ENCODE measurements at places on chromosomes 2 and 18.
A peak's percentile ranks its signal among the peaks of the same experiment; 100 is the strongest.

GRCh38 chr2:199409759-199410529 is 47.8 kb downstream of the SATB2 start:
- no peak overlapping the region for H3K4me3 ChIP-seq
- H3K4me1 ChIP-seq = no peaks in the 10 kb centered on the region
- H3K36me3 ChIP-seq = no peaks in the 10 kb centered on the region

DNA sequence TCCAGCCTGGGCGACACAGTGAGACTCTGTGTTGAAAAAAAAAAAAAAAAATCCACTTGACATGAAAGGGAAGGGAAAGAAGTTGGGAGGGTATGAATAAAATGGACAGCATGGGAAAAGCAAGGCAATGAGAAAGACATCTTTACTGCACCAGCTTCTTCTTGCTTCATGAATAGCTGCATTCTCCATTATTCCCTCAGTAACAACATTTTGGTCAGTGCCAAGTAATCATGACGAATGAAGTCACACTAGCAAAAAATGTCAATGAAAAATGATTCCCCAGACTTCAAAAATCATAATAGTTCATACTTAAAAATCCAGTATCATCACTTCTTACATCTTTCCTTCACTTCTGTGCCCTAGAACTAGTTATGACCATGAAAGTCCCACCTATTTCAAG is 30.4 kb downstream of the ADAM17 start:
- no peak overlapping the region for H3K4me3 ChIP-seq
- DNase-seq = no peak
- peak overlapping the region; percentile 46 for H3K27ac ChIP-seq
- peaks cover 7% of the 10 kb centered on the region for H3K4me1 ChIP-seq

DNA sequence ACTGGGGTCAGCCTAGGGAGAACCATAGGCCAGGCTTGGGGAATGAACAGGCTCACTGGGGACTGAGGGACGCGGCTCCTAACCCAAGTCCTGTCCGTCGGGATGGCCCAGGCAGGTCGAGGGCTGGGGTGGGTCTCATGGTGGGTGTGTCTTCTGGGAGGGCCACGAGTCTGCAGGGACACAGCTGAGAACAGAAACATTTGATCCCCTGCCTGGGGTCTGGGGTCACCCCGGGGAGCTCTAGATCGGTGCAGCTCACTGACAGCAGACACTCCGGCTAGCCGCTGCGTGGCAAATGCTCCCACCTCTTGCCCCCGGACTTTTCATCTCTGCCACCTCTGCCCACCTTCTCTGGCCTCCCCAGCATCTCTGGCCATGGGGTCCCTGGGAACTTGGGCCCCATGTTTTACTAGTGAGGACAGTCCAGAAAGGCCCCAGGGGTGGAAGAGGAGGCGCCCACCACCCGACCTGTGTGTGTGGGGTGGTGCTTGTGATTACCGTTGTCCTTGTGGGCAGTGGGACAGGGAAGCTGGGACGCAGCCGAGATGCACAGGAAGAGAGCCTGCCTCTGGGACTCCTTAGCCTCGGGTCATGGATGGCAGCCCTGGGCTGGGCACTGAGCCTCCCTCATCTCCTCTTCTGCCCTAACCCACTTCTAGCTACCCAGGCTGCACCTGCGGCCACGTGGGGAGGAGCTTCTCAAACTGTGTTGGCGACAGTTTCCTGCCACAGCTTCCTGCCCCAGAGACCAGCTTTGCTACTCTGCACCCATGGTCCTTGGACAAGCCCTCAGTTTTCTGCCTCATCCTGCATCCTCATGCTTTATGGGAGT is 4.9 kb downstream of the ZAP70 start:
- peak; percentile 63 for DNase-seq
- H3K4me3 ChIP-seq = peak overlapping the region; percentile 97
- H3K27me3 ChIP-seq = no peaks in the 10 kb centered on the region
- H3K27ac ChIP-seq = peak overlapping the region; percentile 97

DNA sequence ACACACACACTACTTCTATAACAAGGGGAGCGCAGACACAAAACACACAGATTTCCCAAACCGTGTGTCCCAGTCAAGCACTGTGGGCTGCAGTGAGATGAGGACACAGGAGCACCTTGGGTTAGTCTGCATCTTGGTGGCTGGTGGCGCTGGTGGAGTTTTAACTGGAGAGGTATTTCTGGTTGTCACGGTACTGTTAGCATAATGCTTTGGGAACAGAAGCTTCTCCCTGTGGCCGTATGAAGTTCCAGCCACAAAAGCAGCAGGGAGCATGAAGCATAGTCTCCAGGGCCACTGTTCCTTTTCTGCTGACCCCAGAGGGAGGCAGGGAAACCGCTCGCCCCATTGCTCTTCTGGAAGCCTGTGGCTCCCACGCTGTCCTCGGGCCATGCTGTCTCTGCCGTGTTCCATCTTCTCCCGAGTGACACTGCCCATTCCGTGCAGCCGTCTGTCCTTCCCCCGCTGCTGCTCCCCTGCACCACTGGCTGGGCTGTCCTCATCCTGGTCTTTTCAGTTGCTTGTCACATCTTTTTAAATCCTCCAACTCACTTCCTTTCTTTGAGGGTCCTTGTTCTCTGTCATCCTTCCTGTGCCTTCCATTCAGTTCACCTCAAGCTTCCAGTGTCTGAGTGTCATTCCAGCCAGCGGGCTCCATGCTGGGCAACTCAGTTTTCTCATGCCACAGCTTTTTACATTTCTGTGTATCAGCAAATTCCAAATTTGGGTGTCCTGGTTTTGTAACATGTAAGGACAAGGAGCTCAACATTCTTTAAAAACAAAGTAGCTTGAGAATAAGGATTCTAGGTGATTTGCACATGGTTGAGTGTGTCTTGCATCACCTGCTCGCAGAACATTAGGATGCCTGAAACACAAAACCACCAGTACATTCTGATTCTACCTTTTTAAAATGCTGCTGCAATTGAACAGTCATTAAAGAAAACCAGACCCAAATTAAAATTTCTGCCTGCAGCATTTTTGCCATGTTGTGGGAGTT is 125.0 kb downstream of the MTCL1 start:
- no peak for DNase-seq
- no peak overlapping the region for H3K27ac ChIP-seq
- H3K27me3 ChIP-seq = peaks cover 16% of the 10 kb centered on the region
- H3K4me1 ChIP-seq = no peaks in the 10 kb centered on the region

- no peak for DNase-seq
- H3K27me3 ChIP-seq = no peaks in the 10 kb centered on the region
- no peak overlapping the region for H3K4me3 ChIP-seq
- H3K36me3 ChIP-seq = peaks cover 21% of the 10 kb centered on the region
- H3K4me1 ChIP-seq = no peaks in the 10 kb centered on the region
These were observed 38.0 kb downstream of the PTRHD1 start for GRCh38 chr2:24754985-24755705.

GRCh38 chr2:241157841-241158545 is 7.7 kb downstream of the PPP1R7 start:
- H3K4me1 ChIP-seq = peaks cover 26% of the 10 kb centered on the region
- H3K27ac ChIP-seq = no peak overlapping the region
- no peaks in the 10 kb centered on the region for H3K27me3 ChIP-seq

GRCh38 chr18:52288403-52289004 is 51.5 kb upstream of the DCC start:
- no peak overlapping the region for H3K27ac ChIP-seq
- H3K4me1 ChIP-seq = no peaks in the 10 kb centered on the region
- DNase-seq = no peak
- H3K36me3 ChIP-seq = no peaks in the 10 kb centered on the region
- H3K4me3 ChIP-seq = no peak overlapping the region
- H3K27me3 ChIP-seq = no peaks in the 10 kb centered on the region

GRCh38 chr2:50529600-50530218 is 502.2 kb downstream of the NRXN1 start:
- no peaks in the 10 kb centered on the region for H3K27me3 ChIP-seq
- no peak for DNase-seq
- no peak overlapping the region for H3K27ac ChIP-seq
- no peak overlapping the region for H3K4me3 ChIP-seq
- H3K4me1 ChIP-seq = no peaks in the 10 kb centered on the region

- DNase-seq = no peak
- no peaks in the 10 kb centered on the region for H3K36me3 ChIP-seq
- no peaks in the 10 kb centered on the region for H3K27me3 ChIP-seq
- H3K27ac ChIP-seq = no peak overlapping the region
These were observed 7.9 kb upstream of the NABP1 start for GRCh38 chr2:191670076-191670475.

GRCh38 chr2:173028141-173028540 is 47.5 kb upstream of the MAP3K20 start:
- H3K27ac ChIP-seq = no peak overlapping the region
- H3K36me3 ChIP-seq = no peaks in the 10 kb centered on the region
- H3K4me1 ChIP-seq = peaks cover 6% of the 10 kb centered on the region
- H3K27me3 ChIP-seq = peaks cover 8% of the 10 kb centered on the region
- no peak for DNase-seq

- no peaks in the 10 kb centered on the region for H3K36me3 ChIP-seq
- H3K4me1 ChIP-seq = no peaks in the 10 kb centered on the region
- no peak overlapping the region for H3K27ac ChIP-seq
- no peak for DNase-seq
These were observed 207.3 kb upstream of the APCDD1 start for GRCh38 chr18:10247021-10247741.

DNA sequence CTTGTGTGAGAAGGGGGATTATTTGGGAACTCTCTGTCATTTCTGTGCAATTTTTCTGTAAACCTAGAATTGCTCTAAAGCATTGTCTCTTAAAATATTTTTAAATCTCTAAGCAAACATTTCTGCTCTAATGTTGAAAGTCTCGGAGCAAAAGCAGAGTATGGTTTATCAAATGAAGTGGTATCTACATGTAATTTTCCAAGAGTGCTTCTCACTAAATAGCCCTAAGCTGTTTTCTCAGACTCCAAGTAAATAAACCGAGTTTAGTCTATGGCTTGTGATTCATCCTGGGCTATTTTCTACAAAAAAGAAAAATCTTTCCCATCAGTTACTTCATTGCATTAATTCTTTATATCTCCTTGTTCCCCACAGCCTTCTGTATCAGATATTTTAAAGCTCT is 90.8 kb downstream of the METTL4 start:
- peaks cover 2% of the 10 kb centered on the region for H3K36me3 ChIP-seq
- no peaks in the 10 kb centered on the region for H3K4me1 ChIP-seq
- H3K4me3 ChIP-seq = no peak overlapping the region
- H3K27me3 ChIP-seq = peaks cover 46% of the 10 kb centered on the region
- H3K27ac ChIP-seq = no peak overlapping the region

DNA sequence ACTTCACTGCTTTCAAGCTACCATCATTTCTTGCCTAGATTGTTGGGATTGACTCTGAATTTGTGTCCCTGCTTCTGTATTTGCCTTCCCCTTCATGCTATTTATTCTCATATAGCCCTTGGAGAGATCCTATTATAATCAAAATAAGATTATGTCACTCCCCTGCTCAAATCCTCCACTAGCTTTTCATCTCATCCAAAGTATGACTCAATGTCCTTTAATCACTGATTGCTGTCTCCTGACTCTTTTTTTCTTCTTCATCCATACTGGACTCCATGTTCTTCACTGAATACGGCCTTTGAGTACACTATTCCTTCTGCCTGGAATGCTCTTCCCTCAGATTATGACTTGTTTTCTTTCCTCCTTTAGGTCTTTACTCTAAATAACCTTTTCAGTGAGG is 5.0 kb downstream of the RBKS start:
- no peak overlapping the region for H3K4me3 ChIP-seq
- DNase-seq = no peak
- no peaks in the 10 kb centered on the region for H3K27me3 ChIP-seq
- H3K27ac ChIP-seq = peak overlapping the region; percentile 13
- H3K4me1 ChIP-seq = peaks cover 8% of the 10 kb centered on the region

DNA sequence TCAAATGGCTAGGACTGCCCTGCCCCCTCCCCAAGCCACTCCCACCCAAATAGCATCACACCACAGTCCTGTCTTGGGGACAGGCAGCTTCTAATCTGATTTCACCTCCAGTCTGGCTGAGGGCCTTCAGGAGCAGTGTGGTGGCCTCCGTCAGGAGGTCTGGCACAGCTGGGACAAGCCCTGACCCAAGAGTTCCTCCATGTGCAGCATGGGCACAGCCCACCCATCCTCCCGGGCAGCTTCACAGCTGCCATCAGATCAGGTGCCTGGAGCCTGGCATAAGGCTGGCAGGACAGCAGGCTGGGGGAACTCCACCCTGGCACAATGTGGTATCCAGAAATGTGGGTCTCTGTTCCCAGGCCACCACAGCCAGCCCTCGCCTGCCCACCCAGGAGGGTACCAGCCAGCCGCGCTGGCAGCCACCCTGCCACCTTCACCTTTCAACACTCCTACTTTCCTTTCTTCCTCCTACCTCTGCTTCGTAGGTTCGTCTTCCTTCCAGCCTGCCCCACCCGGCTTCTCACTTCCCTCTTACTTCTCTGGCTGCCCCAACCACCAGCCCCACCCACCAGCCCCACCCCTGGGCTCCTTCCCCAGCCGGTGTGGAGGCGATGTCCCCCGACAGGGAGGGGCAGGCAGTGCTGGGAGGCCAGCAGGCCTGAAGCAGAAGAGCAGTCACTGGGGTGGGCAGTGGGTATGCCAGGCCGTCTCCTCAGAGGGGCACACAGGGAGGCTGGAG is at the start of gene CAPG:
Gene CAPG (minus strand): TSS at position 522 of the 739 bp plus-strand sequence. CDS start 8,221 bp downstream, outside the sequence.
- H3K36me3 ChIP-seq = peaks cover 10% of the 10 kb centered on the region
- peak within 1 kb of the TSS; percentile 69 for H3K4me3 ChIP-seq
- peak within 1 kb of the TSS; percentile 55 for H3K27ac ChIP-seq
- DNase-seq = no peak

GRCh38 chr2:1601067-1601412 is 143.3 kb downstream of the PXDN start:
- H3K4me3 ChIP-seq = no peak overlapping the region
- DNase-seq = no peak
- no peaks in the 10 kb centered on the region for H3K4me1 ChIP-seq
- H3K27me3 ChIP-seq = no peaks in the 10 kb centered on the region

GRCh38 chr2:144162652-144163051 is 357.3 kb downstream of the ZEB2 start:
- peak; percentile 15 for DNase-seq
- H3K4me3 ChIP-seq = no peak overlapping the region
- no peaks in the 10 kb centered on the region for H3K27me3 ChIP-seq
- peaks cover 6% of the 10 kb centered on the region for H3K4me1 ChIP-seq
- H3K36me3 ChIP-seq = no peaks in the 10 kb centered on the region
- H3K27ac ChIP-seq = peak overlapping the region; percentile 66

DNA sequence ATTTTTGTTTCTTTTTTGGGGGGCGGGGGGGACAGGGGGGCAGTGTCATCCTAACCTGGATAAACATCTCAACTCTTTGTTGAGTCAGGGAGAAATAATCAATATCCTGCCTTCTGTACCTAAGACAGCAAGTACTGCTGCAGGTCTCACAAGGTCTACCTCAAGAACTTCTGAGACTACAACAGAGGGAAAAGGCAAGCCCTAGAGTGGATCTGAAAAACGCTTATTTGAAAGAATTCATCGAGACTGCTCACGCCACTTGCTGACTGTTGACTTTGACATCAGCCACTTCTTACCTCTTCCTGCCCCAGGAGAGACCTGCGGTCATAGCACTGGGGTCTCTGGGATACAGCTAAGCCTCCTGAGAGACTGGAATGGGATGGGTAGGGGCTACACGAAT is 8.4 kb downstream of the HDLBP start:
- H3K27ac ChIP-seq = no peak overlapping the region
- peaks cover 64% of the 10 kb centered on the region for H3K4me1 ChIP-seq
- H3K27me3 ChIP-seq = no peaks in the 10 kb centered on the region
